ENCODE measurements at places on chromosomes 2 and 18.
A peak's percentile ranks its signal among the peaks of the same experiment; 100 is the strongest.

GRCh38 chr2:27797841-27798240, 26.3 kb downstream of the MRPL33 start:
- no peak for DNase-seq

- DNase-seq: peak; percentile 7
Observed at GRCh38 chr18:5462227-5462626, 81.6 kb downstream of the EPB41L3 start.

DNA sequence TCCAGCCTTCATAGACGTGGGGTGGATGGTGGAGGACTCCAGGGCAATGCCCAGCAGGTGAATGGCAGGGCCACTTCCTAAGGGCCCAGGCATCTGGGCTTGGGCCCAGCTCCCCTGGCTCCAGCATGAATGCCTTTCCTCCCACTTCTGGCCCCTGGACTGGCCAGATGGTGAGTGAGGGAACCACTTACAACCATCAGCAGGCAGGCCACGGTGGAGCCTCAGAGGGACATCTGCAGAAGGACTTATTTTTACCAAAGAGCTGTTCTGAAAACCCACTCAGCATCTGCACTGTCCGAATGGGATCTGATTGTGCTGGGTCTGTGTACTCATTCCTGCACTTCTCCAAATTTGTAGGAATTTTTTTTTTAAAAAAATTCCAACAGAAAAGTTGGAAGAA, 69.6 kb downstream of the SNTG2 start:
- DNase-seq: no peak

DNA sequence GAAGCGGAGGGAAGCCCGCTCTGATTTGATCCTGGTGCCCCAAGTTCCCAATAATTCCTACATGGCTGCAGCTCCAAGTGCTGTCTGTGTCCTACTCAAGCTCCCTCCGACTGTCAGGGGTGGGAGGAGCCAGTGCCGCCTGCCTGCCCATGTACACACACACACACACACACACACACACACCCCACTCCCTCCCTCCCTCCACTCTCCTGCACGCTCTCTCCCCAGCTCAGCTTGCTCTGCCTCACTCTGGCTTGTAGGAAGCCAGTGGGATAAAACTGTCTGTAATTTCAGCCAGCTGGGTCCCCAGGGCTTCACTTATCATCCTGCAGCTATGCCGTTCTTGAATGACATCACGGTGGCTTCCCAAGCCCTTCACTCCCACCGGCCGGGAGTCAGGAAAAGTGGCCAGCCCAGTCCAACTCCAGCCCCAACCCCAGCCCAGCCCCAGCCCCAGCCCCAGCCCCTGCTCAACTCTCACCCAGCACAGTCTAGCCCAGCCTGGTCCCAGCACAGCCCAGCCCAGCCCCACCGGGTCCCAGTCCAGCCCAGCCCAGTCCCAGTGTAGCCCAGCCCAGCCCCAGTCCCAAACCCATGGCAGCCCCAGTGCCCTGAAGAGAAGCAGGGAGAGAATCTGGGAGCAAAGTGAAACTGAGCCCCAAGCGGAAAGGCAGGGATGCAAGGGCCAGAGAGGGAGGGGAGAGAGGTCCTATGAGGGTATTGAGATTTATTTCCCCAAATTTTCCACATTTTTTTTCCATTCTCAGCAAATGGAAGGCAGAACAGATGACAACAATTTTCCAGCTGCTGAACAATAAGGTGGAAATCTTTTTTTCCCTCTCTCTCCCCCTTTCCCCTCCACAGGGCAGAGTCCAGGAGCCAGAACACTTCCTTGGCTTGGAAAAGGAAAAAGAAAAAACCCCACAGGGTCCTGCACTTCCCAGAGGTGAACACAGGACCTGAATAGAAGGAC, 144.0 kb downstream of the TNS1 start:
- no peak for DNase-seq

- DNase-seq: no peak
Observed at GRCh38 chr2:12207491-12207890, 461.1 kb downstream of the LPIN1 start.

GRCh38 chr2:159758686-159759085, 39.3 kb downstream of the CD302 start:
- DNase-seq: no peak

GRCh38 chr2:32702303-32703064, 74.6 kb downstream of the TTC27 start:
- no peak for DNase-seq

- no peak for DNase-seq
Observed at GRCh38 chr2:85032621-85033020, 61.7 kb downstream of the KCMF1 start.

GRCh38 chr2:27322301-27322765, 564 bp downstream of the MPV17 start:
- DNase-seq: peak; percentile 14

Measured in CD4-positive, alpha-beta T cell treated with Interleukin-17A for 1 hour (primary cell).